Activated CD8-positive, alpha-beta memory T cell treated with anti-CD3 and anti-CD28 coated beads, Interleukin-2, amount 10 ng/mL, durations not matched to agents 7 days and 5 days (primary cell): ENCODE measurements at places on chromosomes 3 and 15. TPM values are rescaled to one million over a fixed set of nuclear protein-coding genes. Genes with fewer than 3 reads are reported as not detected.

The GOLGA8S gene
- 0.73 TPM for total RNA-seq

The MAP4 gene
- total RNA-seq, result 126 TPM

The CYB561D2 gene
- 37.7 TPM for total RNA-seq

The SERPINI2 gene
- total RNA-seq, result not detected

The SH3BP5 gene
- 19.4 TPM for total RNA-seq

The PCLAF gene
- total RNA-seq, result 138 TPM

The ENTPD3 gene
- not detected for total RNA-seq

DNA sequence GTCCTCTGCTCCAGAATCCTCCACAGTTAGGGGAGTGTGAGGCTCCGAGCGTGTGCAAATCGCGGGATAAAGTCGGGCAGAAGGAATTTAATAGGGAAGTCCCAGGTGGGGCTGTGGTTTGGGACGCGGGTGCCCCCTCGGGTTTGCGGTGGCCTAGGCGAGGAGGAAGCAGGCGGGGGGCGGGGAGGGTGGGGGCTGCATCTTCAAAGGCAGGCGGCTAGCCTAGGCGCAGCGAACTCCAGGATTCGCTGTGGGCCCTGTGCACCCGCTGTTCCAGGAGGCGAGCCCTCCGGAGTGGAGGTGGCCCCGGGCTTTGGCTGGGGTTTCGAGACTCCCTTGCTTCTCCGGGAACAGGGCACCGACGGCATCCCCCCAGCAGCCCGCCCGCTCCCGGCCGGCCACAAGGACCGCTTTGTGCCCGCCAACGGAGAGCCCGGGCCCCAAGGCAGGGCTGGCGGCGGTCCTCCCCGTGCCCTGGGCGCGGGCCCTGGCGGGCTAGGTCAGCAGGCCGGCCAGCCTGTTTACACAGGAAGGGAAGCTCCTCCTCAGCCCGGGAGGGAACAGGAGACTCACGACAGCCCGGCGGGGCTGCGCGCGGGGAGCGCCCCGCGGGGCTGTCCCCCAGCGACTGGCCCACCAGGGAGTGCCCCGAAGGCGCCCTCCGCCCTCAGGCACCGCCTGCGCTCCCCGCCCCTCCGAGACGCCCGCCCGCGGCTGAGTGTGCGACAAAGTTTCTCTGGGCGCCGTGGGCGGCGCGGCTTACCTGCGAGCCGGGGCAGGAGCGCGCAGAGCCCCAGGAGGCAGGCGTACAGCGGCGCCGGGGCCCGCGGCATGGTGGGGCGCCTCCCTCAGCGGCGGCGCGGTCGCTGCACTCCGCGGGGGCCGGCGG, 753 bp downstream of the ITGB5 start:
- no peak for DNase-seq

GRCh38 chr3:132911741-132912415, 126.3 kb upstream of the TMEM108 start:
- DNase-seq, result no peak

- DNase-seq, result peak; percentile 48
These were observed 4.0 kb downstream of the LAMP3 start for GRCh38 chr3:183158551-183159006.

- DNase-seq, result no peak
These were observed 19.2 kb downstream of the KBTBD13 start for GRCh38 chr15:65095747-65096104.

DNA sequence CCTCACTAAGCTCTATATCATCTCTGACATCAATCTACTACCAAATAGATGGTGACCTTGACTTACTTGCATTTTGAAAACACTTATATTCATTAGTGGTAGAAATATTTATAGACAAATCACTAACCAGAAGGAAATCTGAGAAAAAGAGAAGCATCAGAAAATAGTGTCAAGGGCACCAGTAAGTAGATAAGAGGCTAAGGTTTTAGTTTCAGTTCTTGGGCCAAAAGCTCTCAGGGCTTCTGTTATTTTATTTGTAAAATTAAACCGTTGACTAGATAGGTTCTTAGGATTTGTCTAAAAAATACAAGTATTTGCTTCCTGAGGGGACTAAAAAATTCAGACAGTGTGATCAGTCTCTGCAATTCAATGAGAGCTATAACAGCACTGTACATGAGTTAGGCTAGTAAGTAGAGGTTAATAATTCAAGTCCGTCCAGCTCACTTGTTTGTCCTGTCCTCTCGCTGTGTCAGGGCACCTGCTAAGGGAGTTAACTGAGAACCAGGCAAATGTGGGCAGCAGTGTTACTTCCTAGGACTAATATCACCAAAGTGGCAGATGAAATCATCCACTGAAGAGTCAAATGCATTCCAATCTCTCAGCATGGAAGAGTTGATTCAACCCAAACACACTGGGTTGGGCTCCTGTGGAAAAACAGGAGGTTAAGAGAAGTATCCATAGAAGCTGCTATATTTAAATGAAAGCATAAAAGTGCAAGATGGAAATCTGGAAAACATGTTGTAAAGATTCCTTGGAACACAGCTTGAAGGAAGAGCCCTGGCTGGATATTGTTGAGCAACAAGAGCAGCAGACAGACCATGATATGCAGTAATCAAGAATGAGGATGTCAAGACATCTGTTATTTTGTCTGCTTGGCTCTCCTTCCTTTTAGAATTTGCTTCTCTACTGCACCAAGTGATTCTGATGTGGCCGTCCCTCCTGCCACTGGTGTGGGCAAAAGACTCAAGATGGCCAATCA, 134.9 kb upstream of the ZBTB20 start:
- DNase-seq, result no peak

DNA sequence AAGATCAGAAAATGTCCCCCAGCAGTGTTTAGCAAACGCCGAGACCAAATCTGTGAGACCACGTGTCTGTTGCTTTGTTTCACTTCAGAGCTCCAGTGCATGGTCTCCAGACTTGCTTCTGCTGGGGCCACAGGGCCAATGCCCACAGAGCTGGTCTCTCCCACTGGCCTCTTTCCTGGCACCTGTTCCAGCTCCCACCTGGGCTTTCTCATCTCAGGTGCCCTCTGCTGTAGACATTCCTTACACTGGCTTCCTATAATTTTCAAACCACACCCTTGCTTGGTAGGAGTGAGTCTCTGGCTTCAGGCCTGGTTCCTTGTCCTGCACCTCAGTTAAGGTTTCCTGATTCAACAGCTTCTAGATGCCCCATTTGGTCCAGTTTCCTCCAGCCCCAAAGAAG, 243.1 kb downstream of the ADAMTS17 start:
- DNase-seq, result peak; percentile 7

GRCh38 chr3:108296239-108296638, at the start of gene HHLA2:
Gene HHLA2, plus strand, starts transcription at chr3:108296548. Its CDS starts 55,266 bp downstream, at chr3:108351814.
- peak; percentile 64 for DNase-seq

- no peak for DNase-seq
These were observed 567.9 kb upstream of the GBE1 start for GRCh38 chr3:82329300-82329699.

GRCh38 chr15:63504979-63505841, 817 bp downstream of the USP3 start:
- peak; percentile 72 for DNase-seq
